Activated T-cell treated with anti-CD3 and anti-CD28 coated beads, Interleukin-2, amount 50 U/mL, for 1 hour (primary cell): ENCODE measurements at places on chromosomes 7 and 10.

- no peak for DNase-seq
Measured at GRCh38 chr7:2122651-2123050, 110.1 kb downstream of the MAD1L1 start.

GRCh38 chr10:89582022-89582421 is 46.6 kb upstream of the SLC16A12 start:
- no peak for DNase-seq

DNA sequence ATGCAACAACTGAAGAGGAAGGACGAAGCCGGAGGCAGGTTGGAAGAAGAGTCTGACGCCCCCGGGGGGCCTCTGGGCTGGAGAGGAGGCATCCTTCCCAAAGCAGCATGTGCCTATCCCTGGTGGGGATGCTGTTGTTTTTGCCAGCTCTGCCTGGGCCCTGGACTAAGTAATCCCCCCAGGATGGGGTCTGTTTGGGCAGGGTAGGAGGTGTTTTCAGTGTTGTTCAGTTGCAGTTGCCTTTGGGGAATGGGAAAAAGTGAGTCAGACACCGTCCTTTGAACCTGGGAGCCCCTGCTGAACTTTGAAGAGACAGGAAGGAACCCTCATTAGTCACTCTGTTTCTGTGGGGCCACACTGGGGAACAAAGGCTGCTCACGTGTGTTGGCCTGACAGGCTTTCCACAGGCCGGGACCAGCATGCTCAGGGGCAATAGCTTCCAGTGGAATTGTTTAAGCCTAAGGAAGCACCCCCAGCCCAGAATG is 35.2 kb upstream of the GDF10 start:
- peak; percentile 53 for DNase-seq

DNA sequence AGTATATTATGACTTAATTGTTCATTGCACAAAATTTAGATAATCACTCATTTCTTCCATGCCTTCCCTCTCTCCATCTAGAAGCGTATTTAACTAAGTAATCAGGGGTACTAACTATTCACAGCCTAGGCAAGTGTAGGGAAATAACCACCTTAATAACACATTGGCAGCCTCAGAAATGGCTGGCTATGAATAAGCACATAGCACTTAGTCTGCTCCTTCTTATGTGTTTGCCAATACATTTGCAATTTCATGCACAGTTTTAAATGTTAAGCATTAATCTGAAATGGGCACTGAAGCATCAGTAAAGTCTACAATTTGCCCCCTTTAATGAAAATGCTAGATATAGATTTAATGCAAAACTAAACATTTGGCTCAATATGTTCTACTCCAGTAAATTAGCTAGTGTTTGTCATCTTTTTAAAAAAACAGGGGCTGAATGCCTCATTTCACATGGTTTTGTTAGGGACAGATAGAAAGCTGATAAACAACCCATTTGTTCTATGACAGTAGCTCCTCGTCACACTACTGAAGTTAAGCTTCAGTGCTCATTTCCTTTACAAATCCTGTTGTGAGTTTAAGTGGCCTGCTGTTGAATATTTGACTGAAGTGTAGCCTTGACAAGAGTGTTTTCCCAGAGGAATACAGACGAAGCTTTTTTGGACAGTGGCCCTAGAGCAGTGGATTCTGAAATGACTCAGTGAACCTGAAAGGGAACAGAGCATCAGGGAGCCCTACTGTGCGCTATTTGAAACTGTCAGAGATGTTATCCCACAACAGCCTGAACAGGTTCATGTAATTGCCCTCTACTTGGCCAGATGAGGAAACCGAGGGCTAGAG is 30.5 kb downstream of the HHEX start:
- DNase-seq: no peak

DNA sequence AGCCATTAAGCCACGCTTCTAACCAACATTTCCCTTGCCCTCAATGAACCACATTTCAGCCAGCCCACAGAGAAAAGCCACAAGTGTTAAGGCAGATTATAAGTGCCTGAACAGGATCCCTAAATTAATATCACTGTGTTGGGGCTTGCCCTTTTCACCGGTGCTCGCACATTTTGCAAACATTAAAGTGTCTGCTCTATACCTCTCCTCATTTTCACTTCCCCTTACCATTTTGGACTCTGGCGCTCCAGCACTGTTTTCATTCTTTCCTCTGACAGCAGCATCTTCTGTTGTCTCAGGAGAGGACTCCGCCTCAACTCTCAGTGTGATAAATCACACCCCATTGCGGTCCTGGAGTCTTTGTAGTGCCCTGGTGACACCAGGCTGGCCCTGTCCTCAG is 274.2 kb downstream of the BAMBI start:
- DNase-seq: no peak

DNA sequence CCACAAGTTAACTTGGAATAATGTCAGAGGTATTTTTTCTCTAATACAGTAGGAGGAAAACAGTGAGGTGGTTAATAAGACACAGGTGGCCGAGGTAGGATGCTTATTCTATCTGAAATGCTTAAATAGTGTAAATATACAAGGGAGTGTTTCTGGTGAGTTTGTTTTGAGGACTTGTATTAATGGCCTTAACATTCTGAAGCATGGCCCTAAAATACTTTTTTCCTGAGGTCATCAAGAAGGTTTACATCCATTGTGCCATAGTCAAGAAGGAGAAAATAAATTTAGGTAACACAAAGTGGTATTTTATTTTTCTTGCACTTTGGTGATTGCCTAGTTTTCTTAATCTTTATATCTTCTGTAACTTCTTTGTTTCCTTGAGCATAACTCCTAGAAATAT is 18.8 kb downstream of the GNAI1 start:
- no peak for DNase-seq

DNA sequence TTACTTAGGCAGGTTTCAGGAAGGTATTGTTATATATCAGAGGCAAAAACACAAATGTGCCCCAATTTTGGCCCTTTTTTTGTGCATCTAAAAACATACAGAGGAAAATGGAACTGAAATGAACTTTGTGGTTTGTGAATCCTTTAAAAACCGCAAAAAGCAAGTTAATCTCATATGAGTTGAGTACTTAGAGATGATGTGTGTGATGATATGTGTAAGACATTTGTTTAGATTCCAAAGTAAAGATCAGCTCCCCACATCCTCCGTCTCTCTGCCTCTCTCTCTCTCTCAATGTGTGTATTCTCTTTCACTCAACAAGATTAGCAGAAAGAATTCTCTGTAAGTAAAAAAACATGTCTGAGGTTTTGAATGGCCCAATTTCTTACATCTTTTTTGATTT is 201.9 kb downstream of the MALRD1 start:
- no peak for DNase-seq

- no peak for DNase-seq
Measured at GRCh38 chr7:98107313-98107721, 655 bp downstream of the LMTK2 start.

DNA sequence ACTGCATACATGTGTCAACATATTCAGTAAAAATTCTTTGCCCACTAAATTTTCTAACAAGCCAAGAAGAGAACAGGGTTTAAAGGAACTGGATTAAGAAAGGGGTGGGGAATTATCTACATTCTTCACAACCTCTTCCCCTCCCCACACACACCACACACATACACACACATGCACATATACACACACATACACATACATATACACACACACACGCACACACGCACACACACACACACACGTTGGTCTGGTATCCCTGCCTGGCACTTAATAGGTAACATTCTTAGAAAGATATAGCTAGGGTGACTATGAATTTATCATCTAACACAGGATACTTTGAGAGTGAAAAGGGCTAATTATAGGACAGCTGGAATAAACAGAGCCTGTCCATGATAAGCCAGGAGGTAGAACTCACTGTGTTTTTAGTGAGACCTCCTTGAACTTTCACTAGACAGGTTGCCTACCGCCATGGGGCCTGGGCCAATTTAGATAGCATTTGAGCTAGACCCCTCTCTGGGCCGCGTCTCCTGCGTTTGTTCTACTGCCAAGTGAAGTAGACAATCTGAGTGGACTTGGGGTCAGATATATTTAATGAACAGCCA is 33.1 kb upstream of the EPC1 start:
- DNase-seq: no peak

GRCh38 chr10:51832652-51833383 is 133.4 kb upstream of the CSTF2T start:
- DNase-seq: no peak

GRCh38 chr7:139431010-139431409 is 52.5 kb downstream of the KLRG2 start:
- no peak for DNase-seq

- no peak for DNase-seq
Measured at GRCh38 chr10:78474743-78475142, 441.1 kb downstream of the RPS24 start.

GRCh38 chr7:128699196-128699712 is 27.2 kb downstream of the GARIN1A start:
- no peak for DNase-seq

- no peak for DNase-seq
Measured at GRCh38 chr10:114327537-114328440, 76.5 kb downstream of the AFAP1L2 start.

DNA sequence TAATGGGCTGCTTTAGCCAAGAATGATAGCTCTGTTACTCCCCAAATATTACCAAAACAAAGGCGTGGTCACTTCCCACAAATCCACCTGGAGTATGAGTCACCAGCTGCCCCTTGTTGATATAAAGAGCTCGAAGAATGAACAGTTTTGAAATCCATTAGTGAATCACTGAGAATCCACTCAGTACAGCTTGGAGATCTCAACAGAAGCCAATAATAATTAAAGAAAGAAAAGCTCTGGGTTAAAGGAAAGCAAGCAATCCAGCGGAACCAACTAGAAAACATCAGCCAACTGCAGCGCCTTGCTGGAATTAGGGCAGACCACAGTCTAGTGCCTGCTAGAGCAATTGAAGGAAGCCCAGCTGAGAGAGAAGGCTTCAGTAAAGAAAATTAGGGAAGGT is 576.0 kb upstream of the C7orf33 start:
- no peak for DNase-seq

DNA sequence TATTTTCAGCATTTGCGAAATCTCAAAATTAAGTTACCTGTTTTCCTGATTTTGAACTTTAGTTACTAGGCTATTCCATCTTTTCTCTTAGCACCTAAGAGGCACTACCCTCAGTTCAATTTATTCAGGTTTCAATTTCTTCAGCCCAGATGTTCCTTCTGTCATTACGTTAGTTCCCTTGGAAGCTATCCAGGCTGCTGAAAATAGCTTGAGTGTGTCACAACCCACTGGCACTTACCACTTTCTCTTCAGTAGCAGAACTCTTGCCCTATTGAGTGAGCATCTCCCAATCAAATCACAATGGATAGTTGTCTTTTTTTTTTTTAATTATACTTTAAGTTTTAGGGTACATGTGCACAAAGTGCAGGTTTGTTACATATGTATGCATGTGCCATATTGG is 332.7 kb upstream of the LRGUK start:
- no peak for DNase-seq

DNA sequence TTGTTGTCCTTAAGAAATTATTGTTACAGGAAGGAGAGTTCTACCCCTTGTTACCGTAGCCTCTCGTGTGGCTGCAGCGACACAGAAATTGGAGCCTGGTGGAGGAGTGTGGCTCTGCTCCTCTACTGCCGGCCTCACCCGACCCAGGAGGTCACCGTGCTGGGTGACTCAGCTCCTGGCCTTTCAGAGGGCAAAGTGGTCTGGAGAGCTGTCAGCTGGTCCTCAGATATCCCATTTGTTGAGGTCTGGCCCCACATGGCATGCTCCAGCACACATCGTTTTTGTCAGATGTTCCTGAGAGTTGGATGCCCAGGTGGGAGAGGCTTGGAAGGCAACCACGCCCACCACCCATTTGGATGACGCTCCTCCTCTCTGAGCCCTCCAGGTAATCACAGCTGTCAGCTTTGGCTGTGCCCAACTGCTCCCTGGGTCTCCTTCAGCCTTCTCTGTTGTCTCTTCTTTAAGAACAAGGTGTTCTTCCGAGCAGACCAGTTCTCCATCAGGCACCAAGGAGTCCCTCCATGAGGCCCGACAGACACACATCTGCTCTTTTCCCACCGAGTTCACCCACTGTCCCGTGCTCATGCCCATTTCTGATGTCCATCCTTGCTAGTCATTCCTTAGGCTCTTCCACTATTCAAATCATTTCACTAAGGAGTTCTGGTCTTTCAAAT is 80.3 kb downstream of the RAMP3 start:
- no peak for DNase-seq

DNA sequence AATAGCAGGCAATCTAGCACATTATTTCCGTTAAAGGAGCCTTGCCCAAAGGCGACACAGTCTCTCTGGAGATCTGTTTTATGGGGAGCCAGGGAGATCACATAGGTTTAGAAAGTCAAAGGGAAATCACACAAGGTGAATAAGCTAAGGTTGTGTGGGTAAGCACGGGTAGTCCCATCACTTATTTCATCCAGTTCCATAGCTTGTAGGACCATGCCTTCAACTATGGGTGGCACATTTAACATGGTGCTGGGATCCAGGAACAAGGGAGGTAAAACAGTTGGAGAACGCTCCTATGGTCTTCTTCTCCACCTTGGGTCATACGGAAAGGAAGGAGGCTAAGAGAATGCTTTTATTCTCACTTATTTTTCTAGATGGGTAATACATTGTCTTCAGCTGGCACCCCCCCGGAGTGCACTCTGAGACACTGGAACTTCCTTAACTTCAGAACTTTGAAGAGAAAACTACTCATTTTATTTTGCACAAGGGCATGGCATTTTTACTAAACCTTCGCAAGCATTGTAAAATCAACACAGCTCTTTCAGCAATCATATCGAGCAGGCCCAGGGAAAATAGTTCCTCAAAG is 435.4 kb downstream of the KIF20B start:
- no peak for DNase-seq
